ENCODE measurements at places on chromosomes 5 and 9. TPM values are rescaled to one million over a fixed set of nuclear protein-coding genes. Genes with fewer than 3 reads are reported as not detected.

Gene CCL28
- 2.6 TPM for total RNA-seq

Gene PHAX
- total RNA-seq: 57.8 TPM

Gene HRH2
- total RNA-seq: not detected

Gene IL33
- 3.6 TPM for total RNA-seq

Gene MED10
- 9.6 TPM for total RNA-seq

Gene PITX1
- 87.6 TPM for total RNA-seq

Gene ATP10B
- 0.96 TPM for total RNA-seq

Gene SPATA9
- not detected for total RNA-seq

Gene SPATA31A1
- total RNA-seq: not detected

Gene FRMPD1
- total RNA-seq: not detected

Gene PCDHGB5
- total RNA-seq: 2.6 TPM

Gene KIF4B
- not detected for total RNA-seq

Gene CDO1
- total RNA-seq: not detected

Gene C1QTNF2
- not detected for total RNA-seq

Gene BAAT
- 0.24 TPM for total RNA-seq

Gene SH2D3C
- under 0.01 TPM for total RNA-seq

Gene GIN1
- total RNA-seq: 8.1 TPM

Gene COL27A1
- total RNA-seq: 1.9 TPM

Gene SETD9
- 8.0 TPM for total RNA-seq

Gene HOMER1
- 22.6 TPM for total RNA-seq

Gene LCN12
- not detected for total RNA-seq

Gene CDH9
- not detected for total RNA-seq

Gene EGR1
- 5.1 TPM for total RNA-seq

Gene FOXD4L6
- total RNA-seq: not detected

Gene IFNA1
- total RNA-seq: not detected

Gene GDNF
- total RNA-seq: under 0.01 TPM

Gene ECSCR
- not detected for total RNA-seq

Gene ANKRD34B
- 0.96 TPM for total RNA-seq

Gene MSX2
- total RNA-seq: not detected

Gene SH3RF2
- total RNA-seq: 10.9 TPM

Gene NAIP
- 1.4 TPM for total RNA-seq

Gene ZNF879
- total RNA-seq: 2.8 TPM

Gene SMIM23
- not detected for total RNA-seq

Gene TNC
- 254 TPM for total RNA-seq

Gene CDX1
- total RNA-seq: under 0.01 TPM

Gene DPH7
- 28.8 TPM for total RNA-seq

Gene IFNA2
- total RNA-seq: not detected

Gene ZNF484
- total RNA-seq: 5.8 TPM

Gene SPINK13
- not detected for total RNA-seq

Gene GABRA1
- not detected for total RNA-seq

Gene IFNA13
- total RNA-seq: not detected

Gene DDX4
- total RNA-seq: not detected

Gene ALDH1A1
- 6.2 TPM for total RNA-seq

Gene N4BP3
- total RNA-seq: 4.8 TPM

Gene SLC9A3
- total RNA-seq: 2.6 TPM

Gene MARCHF11
- total RNA-seq: not detected

Gene ADGRD2
- not detected for total RNA-seq

Gene LRRC19
- total RNA-seq: not detected

Data from tracheal epithelial cell (primary cell).